ENCODE measurements at places on chromosomes 2 and 18.

DNA sequence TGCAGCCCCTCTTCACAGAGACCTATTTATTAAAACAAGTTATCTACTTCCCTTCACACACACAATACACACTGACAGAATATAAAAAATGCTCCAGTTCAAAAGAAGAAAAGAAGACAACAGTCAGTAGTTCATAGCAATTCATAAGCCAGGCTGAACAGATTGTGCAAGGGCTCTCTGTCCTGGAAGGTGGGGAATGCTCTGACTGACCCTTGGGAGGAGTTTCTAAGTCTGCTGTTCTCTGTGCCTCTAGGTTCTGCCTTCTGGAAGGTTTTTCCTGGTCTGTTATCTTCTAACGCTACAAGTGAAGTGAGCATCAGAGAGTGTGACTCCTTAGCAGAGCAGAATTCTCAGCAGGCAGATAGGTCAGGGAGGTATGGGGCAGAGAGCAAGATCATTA, 35.7 kb downstream of the SP3 start:
- DNase-seq: no peak

- no peak for DNase-seq
Observed at GRCh38 chr2:13919981-13920382, 712.5 kb upstream of the LRATD1 start.

GRCh38 chr2:132374961-132375360, 41.6 kb upstream of the GPR39 start:
- no peak for DNase-seq

DNA sequence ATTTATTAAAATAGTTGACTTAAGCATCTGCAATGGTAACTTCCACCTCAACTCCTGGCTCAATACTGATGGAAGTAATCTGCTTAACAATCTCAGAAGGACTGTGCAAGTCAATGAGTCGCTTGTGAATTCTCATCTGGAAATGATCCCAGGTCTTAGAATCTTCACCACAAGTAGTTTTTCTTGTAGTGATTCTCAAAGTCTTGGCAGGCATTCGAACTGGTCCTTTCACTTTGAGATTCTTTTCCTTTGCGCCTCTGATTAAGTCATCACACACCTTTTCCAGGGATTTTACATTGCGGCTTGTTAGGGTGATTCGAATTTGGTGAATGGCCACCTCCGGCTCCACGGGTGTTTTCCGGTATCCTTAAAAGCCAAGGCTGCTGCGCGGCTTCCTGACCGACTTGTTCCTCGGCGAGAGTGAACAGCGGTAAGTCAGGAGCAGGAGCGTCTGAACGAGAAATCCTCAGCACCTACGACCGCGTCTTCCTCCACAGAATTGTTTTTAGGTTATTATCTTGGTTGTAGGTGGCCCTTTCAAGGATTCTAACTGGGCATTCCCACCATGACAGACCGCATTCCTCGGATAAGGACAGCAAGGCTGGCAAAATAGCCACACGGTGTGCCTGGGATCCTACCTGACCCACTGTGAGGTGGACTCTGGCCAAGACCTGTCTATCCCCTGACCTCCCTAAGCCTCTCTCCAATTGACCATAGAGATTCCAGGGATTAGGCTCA, 23.8 kb upstream of the SLC20A1 start:
- DNase-seq: no peak

DNA sequence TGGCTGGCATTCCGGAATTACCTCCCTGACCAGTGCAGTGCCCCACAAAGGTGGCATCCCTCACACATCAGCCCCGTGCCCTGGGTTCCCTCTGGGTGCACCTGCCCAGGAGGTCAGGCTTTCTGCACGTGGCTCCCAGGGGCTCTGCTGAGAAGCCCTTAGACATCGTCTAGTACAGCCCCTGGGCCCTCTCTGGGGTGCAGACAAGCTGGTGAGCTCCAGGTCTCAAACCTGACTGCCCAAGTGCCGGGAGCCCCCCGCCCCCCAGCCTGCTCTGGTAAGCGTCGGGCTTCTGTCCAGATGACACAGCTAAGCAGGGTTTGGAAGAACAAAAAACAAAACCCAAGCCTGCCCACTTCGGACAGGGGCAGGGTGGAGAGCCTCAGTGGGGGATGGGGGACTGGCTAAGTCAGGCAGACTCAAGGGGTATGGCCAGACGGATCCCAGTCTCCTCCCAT, 20.2 kb downstream of the TWIST2 start:
- no peak for DNase-seq

GRCh38 chr2:238107525-238108422, 7.6 kb downstream of the ESPNL start:
- peak; percentile 31 for DNase-seq

DNA sequence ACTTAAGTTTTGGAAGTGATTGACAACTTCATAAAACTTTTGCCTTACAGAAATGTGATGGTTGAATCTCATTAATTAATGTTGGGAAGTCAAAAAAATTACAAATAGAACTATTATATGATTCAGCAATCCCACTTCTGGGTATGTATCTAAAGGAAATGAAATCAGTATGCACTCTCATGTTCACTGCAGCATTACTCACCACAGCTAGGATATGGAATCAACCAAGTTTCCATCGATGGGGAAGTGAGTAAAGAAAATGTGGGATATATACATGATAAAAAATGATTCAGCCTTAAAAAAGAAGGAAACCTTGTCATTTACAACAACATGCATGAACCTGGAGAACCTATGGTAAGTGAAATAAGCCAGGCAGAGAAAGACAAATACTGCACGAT, 112.4 kb upstream of the WDR75 start:
- DNase-seq: no peak

- DNase-seq: no peak
Observed at GRCh38 chr2:119523383-119523951, 816 bp downstream of the SCTR start.

DNA sequence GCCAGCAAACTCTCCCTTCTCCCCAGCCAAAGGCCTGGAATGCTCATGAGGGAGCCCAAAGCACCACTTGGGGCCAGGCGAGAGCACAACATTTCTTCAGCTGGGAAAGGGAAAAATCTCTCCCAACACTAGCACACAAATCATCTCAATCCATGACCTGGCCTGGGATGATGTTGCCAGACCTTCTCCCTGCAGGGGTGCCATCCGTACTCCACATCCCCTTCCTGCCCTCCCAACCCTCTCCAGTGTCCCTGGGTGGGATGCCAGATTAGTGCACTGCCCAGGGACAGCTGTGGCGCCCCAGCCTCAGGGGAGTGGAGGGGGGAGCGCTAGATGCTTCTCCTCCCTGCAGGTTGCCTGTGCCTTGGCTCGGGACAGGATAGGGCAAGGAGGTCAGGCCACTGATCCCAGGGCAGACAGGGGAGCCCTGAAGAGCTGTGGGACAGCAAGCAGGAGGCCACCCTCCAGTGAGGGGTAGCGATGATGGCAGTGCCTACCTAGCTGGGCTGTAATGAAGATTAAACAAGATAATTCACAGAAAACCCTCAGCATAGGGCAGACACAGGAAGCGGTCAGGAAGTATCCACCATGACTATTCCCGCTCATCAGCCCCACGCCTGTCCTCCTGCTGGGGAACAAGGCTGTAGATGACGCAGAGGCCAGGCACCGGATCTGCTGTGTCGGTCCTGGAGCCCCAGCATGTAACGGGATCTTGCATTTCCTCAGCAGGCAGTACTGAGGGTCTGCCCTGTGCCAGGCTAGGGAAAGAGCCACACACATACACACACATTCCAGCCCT, 31.1 kb downstream of the SERTAD2 start:
- no peak for DNase-seq

DNA sequence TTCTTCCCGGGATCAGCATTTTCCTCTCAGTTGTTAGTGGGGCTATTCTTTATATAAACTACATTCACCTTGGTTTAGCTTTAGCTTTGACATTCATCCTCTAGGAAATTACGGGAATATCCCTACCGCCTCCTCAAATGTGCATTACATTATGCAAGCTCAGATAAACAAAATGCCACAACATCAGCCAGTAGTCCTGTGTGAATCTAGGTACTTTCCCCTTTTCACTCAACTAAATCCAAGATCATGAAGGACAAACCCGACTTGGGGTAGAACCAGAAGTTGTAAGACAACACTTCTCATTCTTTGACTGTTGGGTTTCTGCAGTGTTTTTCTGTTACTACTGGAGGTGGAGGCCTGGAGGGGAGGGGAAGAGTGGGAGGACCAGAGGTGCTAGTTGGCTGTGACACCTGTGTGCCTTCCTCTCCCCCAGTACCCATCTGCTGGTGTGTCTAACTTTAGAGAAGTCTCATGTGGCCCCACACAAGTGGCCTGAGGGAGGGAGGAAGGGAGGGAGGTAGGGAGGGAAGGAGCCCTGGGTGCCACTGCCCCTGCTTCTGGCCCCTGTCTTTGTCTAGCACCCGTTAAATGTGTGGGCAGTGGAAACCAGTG, 84.8 kb upstream of the BCL2L11 start:
- no peak for DNase-seq

GRCh38 chr2:122864728-122865127, 1109.3 kb downstream of the TSN start:
- no peak for DNase-seq

DNA sequence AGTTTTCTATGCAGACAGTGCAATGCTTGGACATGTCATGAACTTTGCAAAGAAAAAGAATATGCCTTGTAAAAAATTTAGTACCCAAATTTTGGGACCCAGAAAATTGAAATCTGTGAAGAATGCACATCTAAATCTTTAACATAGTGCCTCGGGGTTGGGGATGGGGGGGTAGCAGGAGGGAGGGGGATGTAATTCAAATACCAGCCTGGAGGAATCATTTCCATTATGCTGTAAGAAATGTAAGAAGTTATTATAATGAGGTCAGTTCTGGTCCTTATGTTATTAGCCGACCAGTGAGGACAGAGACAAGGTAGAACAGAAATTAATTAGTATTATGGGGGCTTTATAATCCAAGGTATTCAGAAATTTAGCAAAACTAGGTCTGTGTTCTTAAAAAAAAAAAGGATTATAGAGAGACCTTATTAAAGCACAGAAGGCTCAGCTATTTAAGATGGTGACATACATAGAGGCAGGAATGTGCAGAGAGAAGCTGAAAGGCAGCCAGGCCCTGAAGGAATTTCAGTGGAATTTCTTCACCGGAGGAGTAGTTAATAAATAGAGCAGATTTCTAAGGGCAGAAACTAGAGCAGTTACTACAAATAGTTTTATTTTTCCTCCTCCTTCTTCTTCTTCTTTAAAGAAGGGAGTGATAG, 89.0 kb upstream of the RBMS1 start:
- no peak for DNase-seq

- no peak for DNase-seq
Observed at GRCh38 chr2:232436381-232437194, 19.4 kb upstream of the ALPI start.

- DNase-seq: no peak
Observed at GRCh38 chr2:241811201-241811951, 2.4 kb downstream of the NEU4 start.

Measured in HuH-7 (cell line).